ENCODE measurements at places on chromosomes 4 and X.
A peak's percentile ranks its signal among the peaks of the same experiment; 100 is the strongest.

DNA sequence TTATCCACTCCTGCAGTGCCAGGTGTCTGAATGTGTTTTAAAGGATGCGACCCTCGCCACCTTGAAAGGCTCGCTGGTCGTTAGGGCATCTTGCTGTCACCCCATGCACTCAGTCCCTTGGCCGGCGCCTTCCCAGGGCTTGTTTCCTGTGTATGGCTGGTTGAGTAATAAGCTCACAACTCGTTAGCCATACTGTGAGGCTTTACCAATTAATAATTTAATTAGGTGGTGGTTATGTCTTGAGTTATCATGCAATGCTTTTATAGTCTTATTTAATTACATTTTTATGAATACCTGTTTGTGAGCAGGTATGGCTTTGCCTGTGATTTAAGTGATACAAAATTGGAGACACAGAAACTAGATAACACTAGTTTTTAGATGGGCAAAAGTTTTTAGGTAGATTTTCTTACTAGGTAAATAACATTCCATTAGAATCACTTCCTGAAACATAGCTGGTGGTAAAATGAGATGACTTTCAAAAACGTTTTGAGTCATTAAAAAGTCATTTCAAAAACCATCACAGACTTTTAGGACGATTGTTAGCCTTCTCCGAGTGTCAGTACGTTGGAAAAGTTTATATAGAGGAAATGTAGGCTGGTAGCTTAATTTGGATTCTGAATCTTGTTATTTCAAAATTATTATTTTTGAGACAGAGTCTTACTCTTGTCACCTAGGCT, 18.2 kb downstream of the PTTG2 start:
- no peak for DNase-seq

- DNase-seq: no peak
These were observed 1.0 kb downstream of the PRDX4 start for GRCh38 chrX:23668335-23668734.

- no peak for DNase-seq
These were observed 56.0 kb downstream of the PDLIM5 start for GRCh38 chr4:94507708-94508107.

GRCh38 chrX:141467442-141467841, 117.1 kb downstream of the SPANXA1 start:
- DNase-seq: no peak

- no peak for DNase-seq
These were observed 30.6 kb downstream of the LETM1 start for GRCh38 chr4:1825326-1825725.

GRCh38 chr4:140297221-140297570, 76.2 kb upstream of the SCOC start:
- no peak for DNase-seq

- DNase-seq: no peak
These were observed 53.7 kb upstream of the NKX1-1 start for GRCh38 chr4:1459722-1460511.

- DNase-seq: no peak
These were observed 231.8 kb upstream of the AGA start for GRCh38 chr4:177673985-177674489.

- no peak for DNase-seq
These were observed 68.5 kb downstream of the BMPR1B start for GRCh38 chr4:94826206-94826605.

DNA sequence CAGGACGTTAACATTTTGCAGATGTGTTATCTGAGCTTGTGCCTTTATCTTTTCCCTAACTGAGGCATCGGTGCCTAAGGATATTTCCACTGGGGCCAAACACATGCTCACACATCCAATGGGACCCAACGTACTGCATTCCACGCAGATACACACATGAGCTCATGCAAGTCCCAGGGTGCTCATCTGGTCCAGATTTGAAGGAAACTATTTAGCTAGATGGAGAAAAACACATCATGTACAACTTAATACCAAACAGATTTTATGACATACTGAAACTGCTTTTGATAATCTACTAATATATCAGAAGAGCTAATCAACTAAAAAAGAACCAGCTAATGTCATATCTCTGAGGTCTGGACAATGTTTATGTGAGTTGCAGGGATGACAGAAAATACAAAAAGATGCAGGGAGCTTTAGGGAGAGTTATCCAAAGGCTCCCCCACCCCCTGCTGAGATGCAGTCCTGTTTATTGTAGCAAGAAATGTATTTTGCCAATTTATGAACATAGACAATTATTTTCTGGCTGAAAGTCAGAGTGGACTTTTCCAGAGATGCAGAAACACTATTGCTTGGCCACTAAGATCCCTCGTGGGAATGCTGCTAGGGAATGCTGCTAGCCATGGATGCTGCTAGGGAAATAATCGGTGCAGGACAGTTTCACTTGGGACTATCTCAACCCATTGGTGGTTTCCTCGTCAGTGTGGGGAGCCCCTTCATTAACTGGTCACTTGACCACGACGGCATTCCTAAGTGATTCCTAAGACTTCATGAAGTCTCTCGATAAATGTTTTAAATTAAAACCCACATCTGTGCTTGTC, 172.8 kb downstream of the SMIM20 start:
- no peak for DNase-seq

- DNase-seq: no peak
These were observed 58.3 kb downstream of the LEF1 start for GRCh38 chr4:108110450-108110849.

GRCh38 chrX:153338836-153339235, 4.9 kb downstream of the ZNF275 start:
- DNase-seq: no peak

DNA sequence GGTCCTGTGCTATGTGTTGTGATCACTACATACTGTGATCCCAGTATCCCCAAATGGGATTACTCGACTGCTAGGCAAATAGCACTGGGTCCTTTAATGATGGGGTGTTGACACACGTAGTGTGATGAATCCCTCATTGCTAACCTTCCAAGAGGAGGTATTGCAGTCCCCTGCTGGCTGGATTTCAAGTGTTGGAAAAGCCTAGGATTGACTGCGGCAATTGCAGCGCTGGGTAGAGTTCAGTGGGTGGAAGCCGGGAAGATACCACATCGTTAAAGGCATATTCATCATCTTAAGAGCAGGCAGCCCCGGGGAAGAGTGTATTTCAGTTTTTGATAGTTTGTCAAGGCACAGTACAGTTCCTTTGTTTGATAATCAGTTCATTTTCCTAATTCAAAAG, 159.9 kb downstream of the TRIML1 start:
- no peak for DNase-seq

DNA sequence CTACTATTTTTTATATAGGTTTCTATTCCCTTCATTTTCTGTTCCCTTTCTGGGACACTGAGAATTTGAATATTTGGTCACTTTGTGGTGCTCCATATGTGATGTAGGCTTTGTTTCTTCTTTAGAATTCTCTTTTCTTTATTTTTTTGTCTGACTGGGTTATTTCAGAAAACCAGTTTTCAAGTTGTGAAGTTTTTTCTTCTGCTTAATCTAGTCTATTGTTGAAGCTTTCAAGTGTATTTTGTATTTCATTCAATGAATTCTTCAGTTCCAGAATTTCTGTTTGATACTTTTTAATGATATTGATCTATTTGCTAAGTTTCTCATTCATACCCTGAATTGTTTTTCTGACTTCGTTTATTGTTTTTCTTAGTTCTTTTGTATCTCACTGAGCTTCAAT, 96.2 kb upstream of the HAND2 start:
- DNase-seq: no peak

DNA sequence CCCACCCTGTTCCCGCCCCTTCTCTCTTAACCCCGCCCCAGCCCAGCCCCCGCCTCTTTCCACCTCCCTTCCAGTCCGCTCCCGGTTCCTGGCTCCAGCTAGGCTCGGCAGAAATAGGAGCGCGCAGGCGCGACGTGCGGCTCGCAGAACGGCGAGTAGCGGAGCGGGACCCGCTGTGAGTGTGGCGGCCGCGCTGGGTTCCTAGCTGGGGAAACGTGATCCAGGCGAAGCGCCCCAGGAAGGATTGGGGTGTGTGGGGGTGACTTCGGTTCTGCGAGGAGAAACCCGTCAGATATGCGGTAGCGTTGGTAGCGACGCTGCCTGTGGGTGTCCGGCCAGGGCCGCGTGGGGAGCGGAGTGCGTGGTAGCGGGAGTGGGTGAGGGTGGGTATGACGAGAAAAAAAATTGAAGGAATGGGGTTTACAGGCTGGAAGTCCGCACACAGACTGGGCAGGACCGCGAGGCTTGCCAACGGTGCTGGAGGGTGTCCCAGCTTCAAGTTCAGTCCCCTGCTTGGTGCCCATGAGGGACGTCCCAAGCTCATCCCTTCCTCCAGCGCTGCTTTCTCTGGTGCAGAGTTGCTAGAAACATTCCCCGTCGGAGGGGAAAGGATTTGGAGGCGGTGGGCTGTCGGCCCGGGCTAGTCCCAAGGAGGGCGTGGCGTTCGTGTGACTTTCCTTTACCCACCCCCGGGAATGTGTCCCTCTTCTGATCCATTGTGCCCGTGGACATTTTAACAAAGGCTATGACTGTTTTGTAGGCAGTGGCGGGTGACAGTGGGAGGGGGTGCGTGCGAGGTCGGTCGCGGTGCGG, at the start of gene PRRG1:
PRRG1 (plus strand) TSS at position 144 of the 813 bp plus-strand sequence. CDS start 56,886 bp downstream, outside the sequence.
- DNase-seq: peak; percentile 83

GRCh38 chr4:82371497-82371896, 2.3 kb downstream of the HNRNPD start:
- DNase-seq: no peak

GRCh38 chr4:54227256-54228055, 1.6 kb upstream of the PDGFRA start:
- peak; percentile 74 for DNase-seq

DNA sequence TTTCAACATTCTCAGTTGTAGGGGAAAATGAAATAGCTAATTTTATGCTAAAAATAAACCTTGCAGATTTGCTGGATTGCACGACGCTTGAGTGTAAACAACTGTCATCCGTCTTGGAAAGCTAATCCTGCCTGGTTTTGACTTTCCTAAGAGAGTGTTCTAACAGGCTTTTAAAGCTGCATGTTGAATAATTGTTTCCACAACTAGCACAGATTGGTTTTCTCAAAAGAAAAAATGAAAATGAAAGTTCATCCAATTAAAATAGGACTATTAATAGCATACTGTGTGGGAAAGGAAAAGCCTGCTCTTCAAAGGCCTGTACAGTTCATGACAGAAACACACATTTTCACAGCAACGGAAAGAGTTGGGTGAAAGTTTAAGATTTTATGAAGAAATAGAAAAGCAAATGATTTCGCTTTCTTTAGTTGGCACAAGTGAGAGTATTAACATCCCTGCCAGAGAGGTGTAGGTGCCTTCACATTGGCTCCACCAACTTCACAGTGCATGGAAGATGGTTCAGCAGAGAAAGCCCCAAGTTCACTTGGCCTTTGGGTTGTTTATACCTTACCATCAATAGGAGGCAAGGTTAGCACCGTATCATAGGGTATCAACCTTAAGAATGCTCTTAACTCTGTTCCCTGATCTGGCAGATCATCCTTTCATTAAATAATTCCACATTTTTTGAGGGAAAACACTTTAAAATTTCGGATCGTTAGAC, 140.0 kb upstream of the GUCY1A1 start:
- DNase-seq: no peak

- DNase-seq: no peak
These were observed 192.2 kb downstream of the TENM3 start for GRCh38 chr4:182435401-182435800.
